Esophagus squamous epithelium (tissue), 5 donors: ENCODE measurements at places on chromosomes 2 and 18.

DNA sequence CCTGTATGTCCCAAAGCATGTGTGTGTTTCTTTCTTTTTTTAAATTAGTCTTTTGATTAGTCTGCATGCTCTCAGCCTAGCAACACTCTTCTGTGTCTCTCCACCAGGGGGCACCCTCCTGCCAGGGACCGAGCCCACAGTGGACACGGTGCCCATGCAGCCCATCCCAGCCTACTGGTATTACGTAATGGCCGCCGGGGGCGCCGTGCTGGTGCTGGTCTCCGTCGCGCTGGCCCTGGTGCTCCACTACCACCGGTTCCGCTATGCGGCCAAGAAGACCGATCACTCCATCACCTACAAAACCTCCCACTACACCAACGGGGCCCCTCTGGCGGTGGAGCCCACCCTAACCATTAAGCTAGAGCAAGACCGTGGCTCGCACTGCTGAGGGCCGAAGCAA is 93.8 kb downstream of the NRP2 start:
- DNase-seq, result no peak

GRCh38 chr18:47779381-47779780 is 151.1 kb downstream of the SMAD2 start:
- DNase-seq, result no peak

DNA sequence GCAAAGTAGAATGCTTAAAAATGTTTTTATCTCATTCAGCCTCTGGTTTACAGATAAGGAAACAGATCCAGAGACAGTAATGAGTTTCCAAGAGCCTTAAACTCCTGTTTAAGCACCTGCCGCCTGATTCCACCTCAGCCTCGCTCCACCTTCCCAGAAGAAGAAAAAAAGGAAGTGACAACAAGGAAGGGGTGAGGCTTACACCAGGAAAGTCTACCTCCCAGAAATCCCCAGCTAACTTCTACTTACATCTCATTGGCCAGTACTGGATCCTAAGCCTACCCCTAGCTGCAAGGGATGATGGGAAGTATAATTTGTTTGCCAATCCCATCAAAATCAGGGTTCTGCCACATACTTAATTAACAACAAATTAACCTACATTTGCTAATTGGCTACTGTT is 15.3 kb upstream of the ARID5A start:
- DNase-seq, result no peak

GRCh38 chr2:168928113-168928831 is 27.2 kb downstream of the G6PC2 start:
- DNase-seq, result no peak

DNA sequence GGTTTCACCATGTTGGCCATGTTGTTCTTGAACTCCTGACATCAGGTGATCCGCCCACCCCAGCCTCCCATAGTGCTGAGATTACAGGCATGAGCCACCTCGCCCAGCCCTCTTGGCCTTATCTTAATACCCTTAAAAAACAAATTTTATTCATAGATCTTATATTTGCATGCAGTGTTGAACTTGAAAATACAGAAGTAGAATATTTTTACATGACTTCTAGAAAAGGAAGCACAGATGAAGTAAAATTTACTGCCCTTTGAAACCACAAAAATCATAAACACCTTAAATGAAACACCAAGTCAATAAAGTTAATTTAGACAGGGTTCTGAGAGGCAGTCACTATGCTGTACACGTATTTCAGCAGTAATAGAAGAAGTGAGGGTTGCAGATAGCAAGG is 145.7 kb downstream of the CERS6 start:
- DNase-seq, result no peak

- no peak for DNase-seq
Measured at GRCh38 chr18:54479365-54479764, 111.7 kb upstream of the DYNAP start.

GRCh38 chr2:166125557-166125956 is 2.3 kb downstream of the SCN1A start:
- DNase-seq, result no peak

DNA sequence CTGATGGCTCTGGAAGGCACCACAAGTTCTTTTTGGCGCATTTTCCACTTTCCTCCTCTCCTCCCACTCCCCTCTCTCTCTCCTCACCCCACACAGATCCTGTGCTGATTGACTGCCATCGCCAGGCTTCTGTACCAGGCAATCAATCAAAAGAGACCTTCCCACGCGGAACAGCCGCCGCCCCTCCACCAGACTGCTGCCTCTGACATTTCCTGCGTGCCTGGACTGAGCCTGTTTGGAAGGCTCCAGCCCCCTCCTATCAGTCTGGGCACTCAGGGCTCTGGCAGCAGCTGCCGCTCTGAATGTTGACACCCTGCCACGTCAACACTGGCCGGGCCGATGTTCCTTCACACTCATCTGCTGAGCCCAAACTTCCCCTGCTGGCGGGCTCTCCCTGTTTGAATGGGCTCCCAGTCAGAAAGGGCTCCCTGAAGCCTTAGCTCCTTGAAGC is 467.7 kb downstream of the EPHA4 start:
- DNase-seq, result no peak

- no peak for DNase-seq
Measured at GRCh38 chr2:72731116-72731515, 94.7 kb downstream of the EXOC6B start.

DNA sequence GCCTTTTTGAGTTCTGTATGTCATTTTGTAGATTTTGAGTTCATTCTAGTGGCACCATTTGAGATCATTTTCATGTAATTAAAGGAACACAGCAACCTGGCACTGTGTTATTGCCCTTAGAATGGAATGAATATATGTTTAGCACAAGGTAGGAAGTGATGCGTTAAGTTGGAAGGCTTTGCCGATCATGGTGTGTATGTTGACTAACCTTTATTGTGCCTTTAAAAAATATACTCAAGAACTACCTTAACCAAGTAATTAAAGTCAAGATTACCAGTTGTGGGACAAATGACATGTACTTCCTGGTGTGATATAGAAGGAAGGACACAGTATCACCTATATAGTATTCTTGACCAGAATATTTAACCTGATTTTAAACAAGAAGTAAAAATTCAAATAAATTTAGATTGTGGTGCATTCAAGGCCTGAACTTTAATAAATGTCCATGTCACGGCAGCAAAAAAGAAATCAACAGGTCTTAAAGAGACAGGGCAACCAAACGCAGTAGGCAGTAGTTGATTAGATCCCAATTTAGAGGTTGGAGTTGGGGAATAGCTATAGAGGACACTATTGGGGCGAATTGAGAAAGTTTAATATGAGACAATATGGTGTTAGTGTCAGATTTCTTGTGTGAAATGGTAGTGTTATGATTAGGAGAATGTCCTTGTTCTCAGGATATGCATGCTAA is 68.6 kb downstream of the MSH2 start:
- no peak for DNase-seq

DNA sequence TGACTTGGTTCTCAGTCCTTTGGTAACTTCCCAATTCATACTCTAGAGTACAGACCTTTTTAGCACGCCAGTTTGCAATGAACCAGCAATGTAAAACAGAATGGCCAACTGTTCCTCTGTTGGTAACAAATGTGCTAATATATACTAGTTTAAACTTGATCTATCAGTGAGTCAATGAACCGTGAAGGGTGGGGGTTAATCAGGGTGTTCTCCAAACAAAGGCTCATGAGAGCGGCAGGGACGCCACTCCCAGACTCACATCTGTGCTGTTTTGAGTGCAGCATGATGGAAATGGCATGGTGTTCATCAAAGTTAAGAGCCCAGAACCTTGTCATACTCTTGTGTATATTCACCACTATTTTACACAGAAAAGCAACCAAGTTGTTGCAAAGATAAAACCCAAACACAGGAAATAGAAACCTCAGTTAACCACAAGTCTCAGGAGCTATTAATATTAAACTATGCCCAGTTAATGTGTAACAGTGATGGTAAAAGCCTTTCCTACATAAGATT is 70.3 kb downstream of the CERKL start:
- no peak for DNase-seq

GRCh38 chr2:211468877-211469663 is 912.7 kb downstream of the CPS1 start:
- DNase-seq, result no peak

GRCh38 chr2:190420801-190421200 is 12.6 kb downstream of the MFSD6 start:
- no peak for DNase-seq

DNA sequence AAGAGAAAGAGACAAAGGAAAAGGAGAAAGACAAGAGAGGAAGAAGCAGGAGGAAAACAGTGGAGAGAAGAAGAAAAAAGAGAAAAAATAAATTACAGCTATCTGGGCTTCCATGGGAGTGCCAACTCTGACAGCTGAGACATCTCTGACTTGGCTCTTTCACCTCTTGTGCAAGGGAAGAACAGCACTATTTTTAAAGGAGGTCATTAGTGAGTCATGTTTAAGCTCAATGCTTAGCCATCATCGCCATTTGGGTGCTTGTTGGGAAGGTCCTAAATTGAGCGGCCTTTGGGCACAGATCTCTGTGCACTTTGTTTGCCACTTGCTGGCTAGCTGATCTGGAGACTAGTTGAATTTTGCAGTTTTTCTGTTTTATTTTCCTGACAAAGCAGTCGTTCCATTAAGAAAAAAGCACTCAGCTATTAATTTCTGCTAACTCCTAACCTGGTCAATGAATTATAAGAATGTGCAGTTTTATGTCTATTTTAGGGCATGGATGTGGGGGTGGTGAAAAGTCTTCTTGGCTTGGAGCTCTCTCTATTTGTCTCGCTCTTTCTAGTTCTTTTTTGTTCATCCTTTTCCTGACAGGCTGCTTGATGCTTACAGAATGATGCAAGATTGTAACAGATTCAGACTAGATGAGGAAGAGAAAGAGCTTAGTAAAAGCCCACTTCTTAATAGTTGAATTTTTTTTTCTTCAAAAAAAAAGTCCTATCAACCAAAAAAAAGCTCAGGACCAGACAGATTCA is 231.5 kb downstream of the SLC8A1 start:
- no peak for DNase-seq

GRCh38 chr2:108428286-108429009 is 20.6 kb upstream of the GCC2 start:
- no peak for DNase-seq

DNA sequence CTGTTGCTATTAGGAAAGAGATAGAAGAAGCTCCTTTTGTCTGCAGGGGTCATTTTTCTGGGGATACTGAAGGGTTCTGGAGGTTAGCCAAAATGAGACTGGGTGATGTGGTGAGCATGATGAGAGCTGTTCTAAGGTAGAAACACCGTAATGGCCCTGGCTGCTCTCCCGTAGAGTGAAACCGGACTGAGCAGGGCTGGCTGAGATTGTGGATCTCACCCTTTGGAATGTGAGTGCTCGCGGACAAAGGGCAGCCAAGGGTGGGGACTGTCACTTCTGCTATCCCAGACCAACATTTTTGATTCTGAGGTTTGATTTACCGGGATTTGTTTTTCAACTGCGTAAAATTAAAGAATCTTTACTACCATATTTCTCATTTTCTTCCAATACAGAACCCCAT is 36.2 kb downstream of the TNFRSF11A start:
- no peak for DNase-seq

DNA sequence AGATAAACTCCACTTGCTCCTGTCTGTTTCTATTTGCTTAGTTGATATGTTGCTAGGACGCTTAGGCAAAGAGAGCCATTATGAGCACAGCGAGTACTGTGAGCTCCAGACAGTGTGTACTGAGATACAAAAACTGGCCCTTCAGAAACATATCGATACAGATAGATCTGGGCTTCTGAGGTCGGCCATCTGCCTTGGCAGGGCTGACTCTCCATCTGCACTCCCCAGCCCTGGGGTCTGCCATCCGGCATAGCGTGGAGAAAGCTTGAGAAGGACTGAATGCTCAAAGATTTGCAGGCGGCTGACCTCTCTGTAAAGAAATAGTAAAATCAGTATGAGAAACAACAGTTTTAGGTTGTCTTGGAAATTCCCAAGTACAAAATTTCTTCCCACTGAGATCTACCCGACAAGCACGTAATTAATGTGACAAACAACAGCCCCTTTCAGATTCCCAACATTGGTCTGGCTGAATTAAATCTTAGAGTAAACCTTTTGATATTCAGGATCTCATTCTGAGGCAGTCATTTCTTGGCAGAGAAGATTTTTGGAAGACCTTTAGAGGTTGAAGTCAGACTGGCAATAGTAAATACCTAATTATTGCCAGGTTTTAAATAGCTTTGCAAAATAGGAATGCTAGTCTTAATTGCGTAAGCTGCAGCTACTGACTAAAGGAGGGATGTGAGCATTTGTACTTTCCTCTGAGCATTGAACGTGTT is 127.4 kb downstream of the CHST9 start:
- DNase-seq, result no peak

DNA sequence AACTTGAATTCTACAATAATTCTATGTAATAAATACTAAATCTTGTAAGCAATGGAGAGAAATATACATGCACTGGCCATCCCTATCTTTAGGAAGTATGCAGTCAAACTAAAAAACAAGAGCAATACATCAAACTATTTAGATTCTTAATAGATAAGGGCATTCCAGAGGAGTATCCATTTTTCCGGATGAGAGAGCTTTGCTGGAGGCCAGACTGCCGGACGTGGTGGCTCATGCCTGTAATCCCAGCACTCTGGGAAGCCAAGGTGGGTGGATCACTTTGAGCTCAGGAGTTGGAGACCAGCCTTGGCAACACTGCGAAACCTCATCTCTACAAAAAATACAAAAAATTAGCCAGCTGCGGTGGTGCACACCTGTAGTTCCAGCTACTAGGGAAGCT is 60.8 kb downstream of the KIF5C start:
- no peak for DNase-seq

GRCh38 chr2:7724336-7724735 is 807.1 kb downstream of the RNF144A start:
- no peak for DNase-seq

DNA sequence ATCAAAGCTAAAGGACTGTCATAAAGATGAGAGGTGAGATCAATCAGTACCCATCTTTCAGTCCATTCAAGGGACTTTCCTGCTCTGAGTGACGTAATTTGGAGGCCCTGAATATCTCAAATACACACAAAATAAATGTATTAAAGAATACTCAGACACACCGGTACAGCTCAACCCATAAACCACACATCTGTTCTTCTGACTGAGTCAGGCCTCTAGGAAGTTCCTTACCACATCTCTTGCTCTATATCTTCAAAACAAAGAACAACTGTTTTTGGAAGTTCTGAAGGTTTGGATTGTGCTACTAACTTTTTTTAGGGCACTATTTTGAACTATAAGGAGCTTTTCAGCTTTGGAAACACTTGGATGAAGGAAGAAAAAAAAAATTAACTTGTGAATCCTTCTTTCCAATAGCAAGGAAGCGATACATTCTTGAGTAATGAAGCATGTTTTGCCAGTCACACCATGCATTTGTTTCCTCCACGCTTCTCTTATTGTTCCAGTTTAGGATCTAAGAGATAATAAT is 866.5 kb upstream of the VRK2 start:
- no peak for DNase-seq
